ENCODE measurements at places on chromosomes 13 and 19.
A peak's percentile ranks its signal among the peaks of the same experiment; 100 is the strongest.

- no peak for DNase-seq
Observed at GRCh38 chr13:38826182-38826813, 139.4 kb downstream of the FREM2 start.

DNA sequence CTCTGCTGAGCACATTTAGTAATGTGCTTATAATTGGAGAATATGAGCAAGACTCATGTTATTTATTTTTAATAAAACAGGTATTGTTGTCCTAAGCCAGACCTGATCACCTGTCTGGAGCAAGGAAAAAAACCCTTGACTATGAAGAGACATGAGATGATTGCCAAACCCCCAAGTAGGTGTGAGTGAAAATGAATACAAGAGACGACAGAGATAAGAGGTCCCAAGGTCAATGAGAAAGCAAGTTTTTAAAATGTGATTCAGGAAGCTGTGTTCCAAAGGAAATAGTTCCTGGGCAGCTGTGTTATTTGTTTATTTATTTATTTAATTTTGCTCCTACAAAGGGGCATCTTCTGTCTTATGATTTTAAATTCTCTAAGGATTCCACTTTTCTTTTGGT is 83.1 kb downstream of the ZNF486 start:
- DNase-seq: no peak

DNA sequence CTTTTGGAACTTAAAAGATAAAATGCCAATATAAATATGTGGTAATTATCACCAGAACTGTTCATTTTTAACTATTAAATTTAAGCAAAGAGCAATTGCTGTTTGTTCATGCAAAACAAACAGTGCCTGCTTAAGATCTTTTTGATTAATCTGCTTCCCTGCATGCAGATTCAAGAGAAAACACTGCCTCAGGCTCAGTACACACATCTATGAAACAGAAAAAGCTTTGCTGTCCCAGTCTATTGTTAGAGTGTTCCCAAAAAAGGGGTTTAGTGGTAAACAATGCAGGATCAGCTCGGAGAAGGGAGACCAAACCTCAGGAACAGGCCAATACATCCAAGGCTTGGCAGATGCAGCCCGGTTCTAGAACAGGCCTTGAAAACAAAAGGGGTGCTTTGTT is 49.3 kb upstream of the TDRD3 start:
- no peak for DNase-seq

- DNase-seq: no peak
Observed at GRCh38 chr19:35061583-35062373, 20.3 kb downstream of the HPN start.

DNA sequence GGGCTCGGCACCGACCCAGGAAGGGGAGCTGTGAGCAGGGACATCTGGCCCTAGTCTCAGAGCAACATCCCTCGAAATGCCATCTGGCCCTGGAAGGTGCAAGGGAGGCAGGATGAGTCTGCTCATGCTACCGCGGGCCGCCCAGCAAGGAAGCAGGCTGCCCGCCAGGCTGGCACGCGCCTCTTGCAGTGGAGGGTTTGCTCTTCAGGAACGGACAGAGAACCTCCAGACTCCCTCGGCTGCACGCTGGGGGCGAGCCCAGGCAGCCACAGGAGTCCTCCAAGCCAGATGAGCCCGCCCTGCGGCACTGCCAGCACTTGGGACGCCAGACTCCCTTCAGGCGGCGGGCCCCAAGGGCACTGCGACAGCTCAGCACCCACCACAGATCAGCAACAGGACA is 10.1 kb upstream of the ATP8B3 start:
- no peak for DNase-seq

DNA sequence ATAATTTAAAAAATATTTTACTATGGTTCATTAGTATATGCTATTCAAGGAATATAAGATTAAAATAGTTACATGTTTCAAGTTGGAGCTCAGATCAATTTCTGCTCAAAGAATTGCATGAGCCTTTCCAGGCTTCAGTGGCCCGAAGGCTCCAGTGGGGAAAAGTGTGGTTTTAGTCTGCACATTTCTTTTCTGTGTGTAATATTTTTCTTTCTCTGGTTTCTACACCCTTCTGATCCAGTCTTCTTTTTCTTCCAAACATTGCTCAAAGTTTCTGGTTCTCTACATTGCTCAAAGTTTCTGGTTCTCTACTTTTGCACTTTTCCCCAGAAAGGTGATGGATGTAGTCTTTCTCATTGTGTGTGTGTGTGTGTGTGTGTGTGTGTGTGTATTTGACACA is 64.7 kb upstream of the OXGR1 start:
- no peak for DNase-seq

GRCh38 chr19:33831825-33832224 is 35.2 kb downstream of the KCTD15 start:
- no peak for DNase-seq

GRCh38 chr19:50344661-50345318 is 15.6 kb upstream of the KCNC3 start:
- no peak for DNase-seq

GRCh38 chr19:58550362-58551122 is 4.4 kb downstream of the CHMP2A start:
- DNase-seq: peak; percentile 29

DNA sequence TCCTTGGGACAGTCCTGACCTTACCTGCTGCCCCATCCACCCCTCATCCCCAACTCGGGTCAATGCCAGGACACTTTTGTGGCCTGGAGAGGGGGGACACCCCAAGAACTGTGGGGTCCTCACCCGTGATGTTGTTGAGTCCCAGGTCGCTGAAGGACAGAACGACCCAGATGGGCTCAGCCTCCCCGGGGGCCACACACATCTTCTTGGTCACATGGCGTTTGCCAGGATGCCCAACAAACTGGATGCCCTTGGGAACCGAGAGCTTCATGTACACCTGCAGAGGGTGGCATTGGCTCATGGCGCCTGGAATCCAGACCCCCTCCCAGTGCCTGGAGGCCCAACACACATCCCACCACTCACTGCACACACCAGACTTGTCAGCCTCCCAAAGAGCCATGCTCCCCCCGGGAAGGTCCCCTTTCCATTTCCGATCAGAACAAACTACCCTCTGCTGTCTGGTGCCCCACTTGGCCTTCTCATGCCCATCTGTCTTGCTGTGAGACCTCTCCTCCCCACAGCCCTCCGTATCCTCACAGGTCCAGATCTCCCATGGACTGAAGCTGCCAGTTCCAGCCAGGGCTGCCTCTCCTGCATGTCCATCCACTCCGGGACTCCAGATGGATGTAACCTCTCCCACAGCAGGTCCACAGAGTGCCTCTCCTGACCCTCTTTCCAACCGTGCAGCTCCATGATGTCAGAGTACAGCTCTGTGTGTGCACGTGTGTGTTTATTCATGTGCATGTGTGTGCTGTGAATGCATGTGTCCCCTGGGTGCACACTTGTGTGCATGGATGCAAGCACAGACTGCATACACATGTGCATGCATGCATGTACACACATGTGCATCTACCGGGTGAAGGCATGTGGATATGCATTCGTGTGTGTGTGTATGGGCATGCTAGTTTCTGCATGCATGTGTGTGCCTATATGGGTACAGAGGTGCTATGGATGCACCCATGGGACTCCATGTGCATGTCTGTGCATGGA is 58.4 kb downstream of the F2RL3 start:
- DNase-seq: no peak

- DNase-seq: no peak
Observed at GRCh38 chr13:91323349-91323748, 24.1 kb upstream of the MIR17HG start.

- no peak for DNase-seq
Observed at GRCh38 chr13:106721599-106721998, 153.7 kb upstream of the ARGLU1 start.

DNA sequence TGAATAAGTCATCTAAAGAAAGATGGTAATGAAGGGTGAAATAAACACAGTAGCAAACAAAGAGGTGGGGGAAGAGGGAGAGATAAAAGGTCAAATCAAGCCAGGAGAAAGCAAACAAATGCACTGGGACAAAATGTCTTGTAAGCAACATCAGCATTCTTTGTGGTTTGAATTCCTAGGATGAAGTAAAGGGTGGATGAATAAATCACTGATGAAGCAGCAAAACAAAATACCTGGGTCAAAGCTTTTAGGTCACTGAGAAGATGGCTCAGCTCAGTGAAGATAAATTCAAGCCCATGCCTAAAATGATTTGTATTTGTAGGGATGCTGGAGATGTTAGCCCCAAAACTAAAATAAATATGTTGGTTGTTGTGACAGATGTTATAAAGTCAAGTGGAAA is 86.5 kb upstream of the FBXL3 start:
- DNase-seq: no peak

GRCh38 chr13:62799931-62800436 is 1384.3 kb upstream of the PCDH20 start:
- DNase-seq: no peak

DNA sequence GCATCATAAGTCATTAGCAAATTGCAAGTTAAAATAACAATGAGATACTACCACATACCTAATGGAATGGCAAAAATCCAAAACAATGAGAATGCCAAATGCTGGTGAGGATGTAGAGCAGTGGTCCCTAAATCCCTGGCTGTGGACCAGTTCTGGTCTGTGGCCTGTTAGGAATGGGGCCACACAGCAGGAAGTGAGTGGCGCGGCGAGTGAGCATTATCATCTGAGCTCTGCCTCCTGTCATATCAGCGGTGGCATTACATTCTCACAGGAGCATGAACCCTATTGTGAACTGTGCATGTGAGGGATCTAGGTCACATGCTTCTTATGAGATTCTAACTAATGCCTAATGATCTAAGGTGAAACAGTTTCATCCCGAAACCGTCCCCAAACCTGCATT is 1694.4 kb downstream of the EFNB2 start:
- no peak for DNase-seq

GRCh38 chr13:36713887-36714286 is 40.1 kb downstream of the SERTM1 start:
- no peak for DNase-seq

GRCh38 chr13:110275931-110276552 is 30.9 kb downstream of the COL4A1 start:
- no peak for DNase-seq

GRCh38 chr13:46386392-46387063 is 524 bp downstream of the RUBCNL start:
- DNase-seq: no peak

GRCh38 chr19:33866696-33867095 is 70.0 kb downstream of the KCTD15 start:
- no peak for DNase-seq

DNA sequence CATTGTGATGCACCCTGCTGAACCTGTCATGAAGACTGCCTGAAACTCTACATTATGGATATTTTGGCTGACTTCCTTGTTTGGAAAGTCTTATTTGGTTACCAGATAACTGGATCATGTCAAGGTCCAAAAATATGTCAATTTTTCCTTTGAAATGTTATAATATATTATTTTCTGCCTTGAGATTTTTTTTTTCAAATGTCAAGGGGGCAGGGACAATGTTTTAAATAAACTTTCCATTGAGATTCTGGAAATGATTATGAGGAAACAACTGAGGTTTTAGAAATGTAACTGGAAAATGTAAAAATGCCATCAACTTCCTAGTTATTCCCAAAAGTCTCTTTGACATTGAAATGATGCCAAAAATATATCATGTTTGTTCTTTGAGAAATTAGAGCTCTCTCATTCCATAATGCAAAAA is 117.0 kb downstream of the RFC3 start:
- no peak for DNase-seq

- peak; percentile 66 for DNase-seq
Observed at GRCh38 chr19:41882568-41883462, at the start of gene ARHGEF1. Gene ARHGEF1, plus strand, starts transcription at chr19:41883184. Its CDS starts 4,899 bp downstream, at chr19:41888083.

DNA sequence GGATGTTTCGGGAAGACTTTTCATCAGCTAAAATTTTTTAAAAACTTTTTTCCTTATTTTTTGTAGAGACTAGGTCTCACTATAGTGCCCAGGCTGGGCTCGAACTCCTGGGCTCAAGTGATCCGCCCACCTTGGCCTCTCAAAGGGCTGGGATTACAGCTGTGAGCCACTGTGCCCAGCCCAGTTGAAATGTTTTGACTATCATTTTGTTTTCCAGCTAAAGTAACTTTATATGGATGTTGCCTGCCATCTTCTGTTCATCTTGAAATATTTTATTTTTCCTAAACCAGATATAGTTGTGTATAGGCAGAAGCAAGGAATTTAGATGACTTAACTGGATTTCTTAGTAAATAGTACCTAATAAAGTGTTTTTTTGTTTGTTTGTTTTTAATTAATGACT is 7.0 kb downstream of the CAB39L start:
- DNase-seq: no peak

GRCh38 chr13:85286081-85286480 is 513.1 kb downstream of the SLITRK6 start:
- DNase-seq: no peak

- DNase-seq: no peak
Observed at GRCh38 chr13:23567906-23568460, 2.2 kb upstream of the TNFRSF19 start.

DNA sequence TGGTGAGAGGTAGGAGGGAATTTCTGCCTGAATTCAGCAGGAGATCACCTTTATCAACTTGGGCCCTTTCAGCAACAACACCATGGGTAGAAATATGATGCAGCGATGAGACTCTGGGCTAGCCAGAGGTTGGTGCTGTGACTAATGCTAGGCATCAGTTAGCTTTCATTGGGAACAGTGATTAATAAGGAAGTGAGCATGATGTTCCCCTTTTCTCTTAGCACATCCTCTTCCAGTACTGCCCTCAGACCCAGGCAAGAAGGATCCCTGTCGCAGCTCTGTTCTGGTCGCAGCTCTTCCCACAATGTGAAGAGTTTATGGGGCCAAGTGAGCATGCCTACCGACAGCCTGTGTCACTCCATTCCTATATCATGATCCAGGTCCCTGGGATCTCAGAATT is 100.5 kb downstream of the FLT1 start:
- DNase-seq: no peak

GRCh38 chr13:59960683-59961082 is 203.0 kb downstream of the DIAPH3 start:
- no peak for DNase-seq

GRCh38 chr13:19781526-19781925 is 1.2 kb downstream of the PSPC1 start:
- DNase-seq: no peak

- DNase-seq: no peak
Observed at GRCh38 chr13:26025771-26026170, 26.0 kb downstream of the SHISA2 start.

- no peak for DNase-seq
Observed at GRCh38 chr13:43731296-43731695, 55.5 kb downstream of the ENOX1 start.

- no peak for DNase-seq
Observed at GRCh38 chr19:45142016-45142725, 18.6 kb downstream of the NKPD1 start.

GRCh38 chr19:45117167-45117594 is 24.2 kb downstream of the PPP1R37 start:
- peak; percentile 86 for DNase-seq

GRCh38 chr13:113497217-113497616 is 6.7 kb upstream of the DCUN1D2 start:
- no peak for DNase-seq
